ENCODE measurements at places on chromosomes 2 and 18.

- DNase-seq: no peak
These were observed 166.0 kb downstream of the EHBP1 start for GRCh38 chr2:62871506-62871905.

DNA sequence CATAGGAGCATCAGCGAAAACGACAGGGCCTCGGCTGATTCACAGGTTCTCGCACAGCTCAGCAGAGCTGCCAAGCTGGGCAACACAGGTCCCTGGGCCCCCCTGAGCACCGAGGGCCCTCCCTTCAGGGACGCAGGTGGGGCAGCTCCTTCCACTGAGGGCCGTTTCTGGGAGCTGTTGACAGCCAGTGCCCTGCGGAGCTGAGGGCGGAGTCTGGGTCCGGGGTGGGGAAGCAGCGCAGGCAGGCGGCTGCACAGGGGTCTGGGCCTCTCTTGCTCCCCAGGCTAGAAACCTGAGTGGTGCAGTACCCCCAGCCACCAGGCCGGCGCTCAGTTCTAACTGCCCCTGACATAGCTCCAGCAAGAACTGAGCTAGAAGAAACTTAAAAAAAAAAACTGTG lies 65.7 kb downstream of the PXDN start:
- no peak for DNase-seq

- DNase-seq: no peak
These were observed 325.3 kb upstream of the MEX3C start for GRCh38 chr18:51522821-51523220.

DNA sequence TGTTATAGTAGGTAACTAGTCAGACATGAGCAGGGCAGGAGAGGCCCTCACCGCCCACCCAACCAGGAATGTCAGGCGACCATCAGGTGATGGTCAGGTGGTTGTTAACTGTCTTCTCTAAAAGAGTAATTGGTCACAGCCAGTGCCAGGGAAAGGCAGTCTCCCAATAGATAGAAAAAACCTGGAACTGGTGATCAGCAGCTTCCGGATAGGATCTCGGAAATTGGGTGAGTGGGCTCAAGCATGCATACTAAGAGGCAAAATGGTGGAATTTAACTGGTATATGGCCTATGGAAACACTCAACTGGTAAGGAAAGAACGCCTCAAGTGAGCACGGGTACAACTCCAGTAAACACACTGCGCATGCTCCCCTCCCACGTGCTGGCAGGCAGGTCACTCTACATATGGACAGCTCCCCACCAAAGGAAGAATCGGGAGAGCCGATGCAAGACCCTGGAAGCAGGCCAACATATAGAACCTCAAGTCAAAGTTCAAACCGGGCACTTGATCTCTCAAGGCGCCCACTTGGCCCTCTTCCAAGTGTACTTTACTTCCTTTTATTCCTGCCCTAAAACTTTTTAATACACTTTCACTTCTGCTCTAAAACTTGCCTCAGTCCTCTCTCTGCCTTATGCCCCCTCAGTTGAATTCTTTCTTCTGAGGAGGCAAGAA lies 43.5 kb upstream of the TMEM131 start:
- no peak for DNase-seq

GRCh38 chr2:98935777-98936352 lies at the start of gene CRACDL:
Gene CRACDL, minus strand, starts transcription at chr2:98936225. Its CDS starts 89,425 bp downstream, at chr2:98846800.
- no peak for DNase-seq

Measured in NCI-H524 (cell line).